Activated naive CD8-positive, alpha-beta T cell treated with anti-CD3 and anti-CD28 coated beads for 36 hours (primary cell): ENCODE measurements at places on chromosomes 13 and 19. TPM values are rescaled to one million over a fixed set of nuclear protein-coding genes. Genes with fewer than 3 reads are reported as not detected.

DNA sequence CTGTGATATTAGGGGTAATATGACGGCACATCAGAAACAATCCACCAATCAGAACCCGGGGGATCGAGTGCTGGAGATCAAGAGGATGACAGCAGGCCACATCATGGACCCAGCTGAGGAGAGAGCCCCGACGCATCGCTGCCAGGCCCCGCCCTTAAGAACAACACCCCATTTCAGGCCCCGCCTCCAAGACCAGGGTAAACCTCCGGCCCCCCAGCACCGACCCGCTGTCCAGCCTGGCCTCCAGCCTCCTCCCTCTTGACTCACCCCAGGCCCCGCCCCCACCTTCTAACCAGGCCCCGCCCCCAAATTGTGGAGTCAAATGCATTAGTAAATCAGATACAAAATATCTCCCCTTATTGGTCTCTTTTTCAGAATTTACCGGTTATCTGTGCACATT, 4.7 kb upstream of the ZNF611 start:
- no peak for DNase-seq
- no peaks in the 10 kb centered on the region for H3K36me3 ChIP-seq
- H3K27me3 ChIP-seq: no peaks in the 10 kb centered on the region

- peaks cover 10% of the 10 kb centered on the region for H3K4me1 ChIP-seq
- no peak overlapping the region for H3K27ac ChIP-seq
- H3K4me3 ChIP-seq: no peak overlapping the region
- no peaks in the 10 kb centered on the region for H3K36me3 ChIP-seq
- no peaks in the 10 kb centered on the region for H3K27me3 ChIP-seq
- no peak for DNase-seq
Observed at GRCh38 chr13:20494656-20495055, 31.0 kb downstream of the CRYL1 start.

- peak overlapping the region; percentile 78 for H3K4me3 ChIP-seq
- peaks cover 7% of the 10 kb centered on the region for H3K4me1 ChIP-seq
- peak overlapping the region; percentile 54 for H3K27ac ChIP-seq
- no peak for DNase-seq
Observed at GRCh38 chr19:3573162-3573857, 566 bp downstream of the HMG20B start.

GRCh38 chr19:6518145-6518911, 12.5 kb upstream of the TNFSF9 start:
- peaks cover 4% of the 10 kb centered on the region for H3K27me3 ChIP-seq
- H3K36me3 ChIP-seq: no peaks in the 10 kb centered on the region

Gene CEACAM3
- not detected for total RNA-seq

GRCh38 chr13:109744512-109745051, 41.8 kb downstream of the IRS2 start:
- no peak for DNase-seq
- no peak overlapping the region for H3K27ac ChIP-seq
- peaks cover 13% of the 10 kb centered on the region for H3K27me3 ChIP-seq
- H3K4me3 ChIP-seq: no peak overlapping the region

DNA sequence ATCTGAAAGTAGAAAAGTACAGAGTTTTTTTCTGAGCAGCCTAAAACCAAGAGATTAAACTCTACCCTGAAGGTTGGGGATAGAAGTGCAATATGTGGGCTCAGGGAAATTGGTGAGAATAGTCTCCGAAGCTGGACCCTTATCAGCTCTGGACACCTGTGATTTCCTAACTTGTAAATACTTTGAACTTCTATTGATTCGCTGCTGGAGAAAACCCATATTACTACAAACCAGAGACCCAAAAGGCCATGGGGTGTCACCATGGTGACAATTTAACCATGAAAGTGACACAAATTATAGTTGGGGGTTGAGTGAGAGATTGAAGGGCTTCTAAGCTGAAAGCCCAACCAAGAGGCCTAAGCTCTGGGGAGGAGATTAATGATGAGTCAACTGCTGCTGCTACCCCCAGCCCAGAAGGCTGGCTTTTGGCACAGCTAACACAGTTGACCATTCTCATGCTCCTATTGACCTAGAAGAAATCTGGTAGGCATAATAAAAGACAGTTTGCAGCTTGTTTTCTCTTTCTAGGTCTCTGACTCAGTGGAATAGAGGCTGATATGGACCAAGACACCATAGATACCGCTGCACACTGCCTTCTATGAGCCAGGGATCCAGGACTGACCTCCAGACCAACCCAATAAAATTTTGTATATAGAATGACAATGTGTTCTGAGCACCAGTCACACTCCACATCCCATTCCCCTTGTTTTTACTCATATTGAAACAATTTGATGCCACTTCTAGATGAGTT, 131.9 kb upstream of the FNDC3A start:
- H3K36me3 ChIP-seq: no peaks in the 10 kb centered on the region
- peaks cover 2% of the 10 kb centered on the region for H3K4me1 ChIP-seq
- no peak for DNase-seq
- H3K27ac ChIP-seq: no peak overlapping the region
- no peak overlapping the region for H3K4me3 ChIP-seq

DNA sequence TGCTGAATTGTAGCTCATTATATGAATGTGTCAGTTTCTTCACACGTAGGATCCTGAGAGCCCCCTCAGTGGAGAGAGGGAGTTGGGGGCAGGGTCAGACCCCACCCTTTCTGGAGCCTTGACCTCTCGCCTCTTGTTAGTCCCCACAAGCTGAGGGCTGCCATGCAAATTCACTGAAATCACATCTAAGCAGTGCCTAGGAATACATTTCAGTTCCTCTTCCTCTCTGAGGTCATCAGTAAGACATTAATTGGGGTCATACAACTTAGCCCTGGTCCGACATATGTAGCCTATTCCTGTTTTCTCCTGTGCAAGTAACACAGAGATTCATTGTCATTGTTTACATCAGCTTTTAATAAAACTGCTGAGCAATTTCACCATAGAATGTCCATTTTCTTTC, 30.0 kb downstream of the MYO9B start:
- H3K36me3 ChIP-seq: peaks cover 31% of the 10 kb centered on the region
- H3K4me1 ChIP-seq: peaks cover 32% of the 10 kb centered on the region
- no peak overlapping the region for H3K27ac ChIP-seq
- DNase-seq: no peak
- no peaks in the 10 kb centered on the region for H3K27me3 ChIP-seq

Gene EFNA2
- total RNA-seq: not detected

GRCh38 chr19:32313569-32314265, 31.7 kb upstream of the ZNF507 start:
- no peak overlapping the region for H3K4me3 ChIP-seq
- peaks cover 19% of the 10 kb centered on the region for H3K27me3 ChIP-seq
- H3K27ac ChIP-seq: no peak overlapping the region
- no peaks in the 10 kb centered on the region for H3K36me3 ChIP-seq

DNA sequence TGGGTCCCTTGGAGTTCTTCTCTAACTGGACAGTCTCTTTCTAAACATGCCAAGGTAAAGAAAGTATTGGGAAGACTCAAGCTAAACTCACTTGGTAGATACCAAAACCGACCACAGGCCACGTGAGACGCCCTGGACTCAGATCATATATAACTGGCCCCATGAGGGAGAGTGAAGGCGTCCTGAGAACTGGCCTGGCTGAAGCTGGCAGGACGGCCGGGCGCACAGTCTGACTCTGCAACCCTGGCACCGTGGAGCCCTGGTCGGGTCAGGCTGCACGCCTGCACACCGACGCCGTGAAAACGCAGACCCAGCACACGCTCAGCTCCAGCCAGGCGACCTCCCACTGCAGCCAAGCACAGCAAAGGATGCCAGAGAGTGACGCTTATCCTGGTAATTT, 122.5 kb upstream of the SPACA7 start:
- H3K36me3 ChIP-seq: no peaks in the 10 kb centered on the region
- no peak overlapping the region for H3K4me3 ChIP-seq
- DNase-seq: no peak
- no peaks in the 10 kb centered on the region for H3K4me1 ChIP-seq

Gene FBXO27
- total RNA-seq: 1.7 TPM

Gene TEKTIP1
- total RNA-seq: 1.2 TPM

Gene VSIG10L
- 1.6 TPM for total RNA-seq

Gene ZNF491
- 0.56 TPM for total RNA-seq

Gene KIR3DL2
- total RNA-seq: 0.18 TPM

- no peak overlapping the region for H3K27ac ChIP-seq
- no peak for DNase-seq
- no peaks in the 10 kb centered on the region for H3K36me3 ChIP-seq
- H3K4me1 ChIP-seq: peaks cover 22% of the 10 kb centered on the region
- no peak overlapping the region for H3K4me3 ChIP-seq
- H3K27me3 ChIP-seq: peaks cover 36% of the 10 kb centered on the region
Observed at GRCh38 chr19:38392707-38393308, 4.3 kb downstream of the SPRED3 start.

GRCh38 chr13:73701160-73701559, 433.0 kb downstream of the KLF12 start:
- no peak for DNase-seq
- peaks cover 12% of the 10 kb centered on the region for H3K36me3 ChIP-seq
- no peak overlapping the region for H3K4me3 ChIP-seq

Gene ZNF714
- 20.5 TPM for total RNA-seq
